Fibroblast of skin of left biceps (primary cell): ENCODE measurements at places on chromosomes 1 and 21.

DNA sequence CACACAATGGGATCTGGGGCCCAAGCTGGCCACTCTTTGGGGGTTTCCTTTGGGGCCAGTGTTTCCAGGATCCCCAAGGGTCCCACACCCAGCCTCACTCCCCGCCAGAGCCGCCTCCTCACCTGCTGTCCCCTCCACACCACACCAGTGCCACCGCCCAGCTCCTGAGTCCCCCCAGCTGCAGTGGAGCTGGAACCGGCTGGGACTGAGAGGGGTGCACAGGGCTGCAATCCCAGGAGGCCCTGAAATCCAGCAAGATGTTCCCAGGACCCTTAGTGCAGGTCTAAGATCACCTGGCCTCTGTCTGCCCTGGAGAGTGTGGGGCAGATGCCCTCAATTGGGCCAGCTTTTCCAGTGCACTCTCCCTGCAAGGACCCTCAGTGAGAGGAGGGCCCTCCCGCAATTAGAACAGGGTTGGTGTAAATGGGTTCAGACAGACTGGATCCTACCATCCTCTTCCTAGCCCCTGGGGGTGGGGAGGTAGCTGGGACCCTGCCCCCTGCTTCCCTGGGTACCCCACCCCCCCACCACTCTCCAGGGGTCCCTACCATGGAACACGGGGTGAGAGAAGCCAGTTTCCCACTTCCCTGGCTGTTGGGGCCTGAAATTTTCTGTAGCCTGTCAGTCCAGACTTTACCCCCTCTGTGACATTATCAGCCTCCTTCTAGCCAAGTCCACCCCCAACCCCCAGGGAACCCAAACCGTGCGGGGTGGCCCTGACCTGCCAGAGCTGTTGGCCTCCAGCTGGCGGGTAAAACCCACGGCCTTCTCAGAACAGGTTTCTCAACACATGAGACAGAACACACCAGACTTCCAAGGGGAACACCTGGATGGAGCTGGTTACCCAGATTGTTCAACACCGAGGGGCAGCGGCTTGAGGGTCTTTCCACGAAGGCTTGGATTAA lies 7.0 kb downstream of the KRTAP10-12 start:
- no peak for DNase-seq

GRCh38 chr1:81550753-81551152 lies 250.0 kb upstream of the ADGRL2 start:
- DNase-seq, result no peak

GRCh38 chr1:97875996-97876395 lies 44.8 kb downstream of the DPYD start:
- DNase-seq, result no peak

DNA sequence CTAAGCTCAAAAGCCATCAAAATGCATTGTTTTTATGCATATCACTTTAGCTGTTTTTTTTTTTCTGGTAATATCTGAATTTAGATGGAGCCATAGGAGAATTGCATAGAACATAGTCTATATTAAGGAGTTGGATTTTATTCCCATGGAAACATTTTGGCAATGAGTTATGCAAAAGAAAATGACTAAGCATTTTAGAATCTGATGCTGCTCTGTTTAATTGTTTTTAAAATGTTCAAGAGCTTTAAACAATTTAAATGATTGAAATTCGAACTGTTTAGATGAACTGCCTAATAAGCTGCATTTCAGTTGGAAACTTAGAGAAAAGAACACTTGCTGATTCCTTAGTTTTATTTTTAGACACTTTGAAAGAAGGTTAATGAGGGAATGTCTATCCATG lies 1531.5 kb upstream of the B3GALT2 start:
- DNase-seq, result peak; percentile 15
